ENCODE measurements at places on chromosomes 12 and 14.

- DNase-seq: no peak
These were observed 89.2 kb downstream of the KCNK10 start for GRCh38 chr14:88233915-88234314.

GRCh38 chr12:98973395-98973794, 328.3 kb downstream of the APAF1 start:
- no peak for DNase-seq

- DNase-seq: no peak
These were observed 25.7 kb upstream of the TC2N start for GRCh38 chr14:91893007-91893406.

GRCh38 chr12:32502693-32503502, 103.5 kb downstream of the FGD4 start:
- no peak for DNase-seq

DNA sequence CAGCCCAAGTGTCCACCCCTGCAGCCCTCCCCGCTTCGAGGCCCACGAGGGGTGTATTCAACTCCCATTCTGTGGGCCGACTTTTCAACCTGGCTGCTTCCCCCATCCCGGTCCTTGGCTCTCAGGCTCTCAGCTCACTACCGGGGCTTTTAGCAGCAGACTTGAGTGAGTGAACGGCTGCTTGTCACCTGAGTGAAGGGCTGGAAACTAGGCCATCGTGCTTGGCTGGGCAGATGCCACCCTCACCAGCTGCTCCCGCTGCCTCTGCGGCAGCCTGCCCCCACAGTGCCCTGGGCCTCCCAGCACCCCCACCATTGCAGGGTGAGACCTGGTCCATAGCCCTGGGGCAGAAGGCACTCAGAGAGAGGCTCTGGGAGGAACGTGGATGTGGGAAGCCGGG, 59.9 kb downstream of the SLC6A12 start:
- DNase-seq: no peak

GRCh38 chr14:102227184-102227964, 77.6 kb downstream of the MOK start:
- DNase-seq: no peak

DNA sequence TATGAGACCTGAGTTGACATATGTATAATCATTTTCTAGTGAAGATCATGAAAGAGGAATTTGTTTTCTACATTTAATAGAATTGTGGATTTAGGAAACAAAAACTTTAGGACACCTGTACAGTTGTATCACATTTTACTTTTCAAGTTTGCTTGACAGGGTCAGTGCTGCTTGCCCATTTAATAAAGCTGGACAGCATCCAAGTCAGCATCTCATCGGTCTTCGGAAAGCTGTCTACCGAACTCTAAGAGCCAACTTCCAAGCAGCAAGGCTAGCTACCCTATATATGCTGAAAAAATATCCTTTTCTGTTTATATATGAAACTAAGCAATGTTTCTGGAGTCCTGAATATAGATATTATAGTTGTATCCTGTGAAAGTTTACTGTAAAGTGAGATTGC, 52.3 kb downstream of the VEZT start:
- no peak for DNase-seq

DNA sequence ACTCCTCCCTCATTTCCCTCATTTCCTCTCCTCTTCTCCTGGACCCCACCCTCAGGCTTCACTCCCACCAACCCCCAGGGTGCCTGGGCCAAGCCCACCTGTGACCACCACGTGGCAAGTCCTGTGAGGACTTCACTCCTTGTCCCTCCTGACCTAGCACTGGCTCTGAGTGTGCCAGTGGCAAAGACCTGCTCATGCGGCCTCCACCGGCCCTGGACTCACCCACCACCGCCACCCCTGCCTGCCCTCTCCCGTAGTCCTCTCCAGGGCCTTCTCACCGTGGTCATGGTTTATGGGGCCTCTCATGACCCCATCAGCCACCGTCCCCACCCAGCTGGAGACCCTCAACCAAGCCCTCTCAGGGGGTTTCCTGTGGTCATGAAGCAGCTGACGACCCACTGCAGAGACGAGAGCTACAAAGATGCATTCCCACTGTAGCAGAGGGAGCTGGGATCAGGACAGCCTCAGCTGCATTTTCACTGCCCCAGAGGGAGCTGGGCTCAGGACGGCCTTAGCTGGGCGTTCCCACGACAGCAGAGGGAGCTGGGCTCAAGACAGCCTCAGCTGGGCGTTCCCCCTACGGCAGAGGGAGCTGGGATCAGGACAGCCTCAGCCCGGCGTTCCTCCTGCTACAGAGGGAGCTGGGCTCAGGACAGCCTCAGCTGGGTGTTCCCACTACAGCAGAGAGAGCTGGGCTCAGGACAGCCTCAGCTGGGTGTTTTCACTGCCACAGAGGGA, 3.2 kb upstream of the C14orf180 start:
- DNase-seq: no peak

- no peak for DNase-seq
These were observed 11.6 kb upstream of the SCN8A start for GRCh38 chr12:51579321-51579850.

GRCh38 chr12:93215290-93215678, 162.4 kb upstream of the NUDT4 start:
- no peak for DNase-seq

DNA sequence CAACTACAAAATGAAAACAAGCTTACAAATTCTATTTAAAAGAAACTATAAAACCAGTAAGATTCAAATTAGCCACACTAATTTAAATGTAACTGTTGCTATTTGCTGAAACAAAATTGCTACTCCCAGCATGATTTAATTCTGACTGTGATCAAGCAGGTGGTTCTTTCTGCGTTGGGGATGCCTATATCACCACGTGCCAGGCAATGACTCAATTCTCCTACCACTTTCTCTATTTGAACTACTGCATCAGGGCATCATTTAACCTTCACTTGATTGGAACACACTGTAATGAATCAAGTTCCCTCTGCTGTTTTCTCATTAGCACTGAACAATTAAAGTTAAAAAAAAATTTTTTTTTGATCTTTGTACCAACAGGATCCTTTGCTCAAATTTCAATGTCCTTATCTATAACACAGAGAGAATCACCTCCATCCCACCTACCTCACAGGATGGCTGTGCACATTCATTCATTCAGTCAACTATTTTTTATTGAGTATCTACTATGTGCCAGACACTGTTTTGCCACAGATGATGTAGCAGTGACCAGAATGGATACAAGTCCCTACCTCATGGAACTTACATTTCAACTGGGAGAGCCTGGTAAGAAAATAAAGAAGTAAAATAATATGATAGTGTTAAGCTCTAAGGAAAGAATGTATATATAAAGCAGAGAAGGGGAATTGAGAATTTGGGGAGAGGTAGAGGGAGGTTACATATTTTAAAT, 8.0 kb upstream of the ACTN1 start:
- DNase-seq: no peak

GRCh38 chr12:92987846-92988621, 58.9 kb upstream of the EEA1 start:
- no peak for DNase-seq

DNA sequence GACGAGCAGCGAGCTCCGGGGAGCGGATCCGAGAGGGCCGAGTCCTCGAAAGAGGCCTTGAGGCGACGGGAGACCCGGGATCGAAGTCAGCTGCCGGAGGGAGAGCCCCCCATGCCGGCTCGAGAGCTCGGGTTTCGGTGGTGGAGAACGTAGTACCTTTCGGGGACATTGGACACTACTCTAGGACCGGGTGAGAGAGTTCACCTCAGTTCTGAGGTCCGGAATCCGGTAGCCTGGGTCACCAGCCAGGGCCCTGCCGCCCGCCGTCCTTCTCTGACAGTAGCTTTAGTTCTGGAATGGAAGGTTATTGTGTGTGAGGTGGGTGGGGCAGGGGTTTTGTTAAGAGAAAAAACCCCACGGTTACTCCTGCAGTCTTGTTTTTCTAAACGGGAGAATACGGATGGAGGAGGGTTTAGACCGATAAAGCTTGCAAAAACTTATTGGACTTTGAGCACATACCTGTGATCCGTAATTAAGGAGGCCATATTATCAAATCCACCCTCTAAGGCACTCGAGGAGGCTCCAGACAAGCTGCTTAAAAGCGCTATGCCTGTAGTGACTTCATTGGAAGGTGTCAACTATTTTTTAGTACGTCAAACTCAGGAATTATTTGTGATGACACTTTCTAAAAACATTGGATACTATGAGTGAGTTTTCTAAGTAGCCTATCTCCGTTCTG, 765 bp downstream of the SCYL2 start:
- DNase-seq: no peak

- no peak for DNase-seq
These were observed 34.4 kb downstream of the BTG1 start for GRCh38 chr12:92111256-92111655.
